IPS DF 6.9 (cell line): ENCODE measurements at places on chromosomes 12 and 14.

DNA sequence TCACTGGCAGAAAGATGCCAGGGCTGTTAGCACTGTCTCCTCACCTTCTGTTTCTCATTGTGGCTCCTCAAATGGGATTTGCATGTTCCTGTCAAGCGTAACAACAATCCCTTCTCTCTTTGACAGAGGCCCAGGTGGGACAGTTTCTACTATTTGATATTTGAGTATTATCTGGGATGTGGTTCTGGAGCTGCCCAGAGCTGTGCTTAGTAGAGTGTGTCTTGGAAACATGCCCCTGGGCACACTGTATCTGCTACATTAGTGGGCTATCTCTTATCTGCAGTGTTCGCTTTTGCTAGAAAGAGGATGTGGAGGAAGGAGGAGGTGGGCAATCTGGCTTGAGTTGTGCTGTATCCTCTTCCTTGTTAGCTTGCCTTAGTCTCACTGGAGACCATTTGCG, 3.8 kb upstream of the ACADS start:
- DNase-seq, result no peak

- no peak for DNase-seq
Measured at GRCh38 chr12:15763328-15763727, 25.9 kb downstream of the EPS8 start.

GRCh38 chr12:16225692-16226091, 51.8 kb downstream of the SLC15A5 start:
- DNase-seq, result no peak

DNA sequence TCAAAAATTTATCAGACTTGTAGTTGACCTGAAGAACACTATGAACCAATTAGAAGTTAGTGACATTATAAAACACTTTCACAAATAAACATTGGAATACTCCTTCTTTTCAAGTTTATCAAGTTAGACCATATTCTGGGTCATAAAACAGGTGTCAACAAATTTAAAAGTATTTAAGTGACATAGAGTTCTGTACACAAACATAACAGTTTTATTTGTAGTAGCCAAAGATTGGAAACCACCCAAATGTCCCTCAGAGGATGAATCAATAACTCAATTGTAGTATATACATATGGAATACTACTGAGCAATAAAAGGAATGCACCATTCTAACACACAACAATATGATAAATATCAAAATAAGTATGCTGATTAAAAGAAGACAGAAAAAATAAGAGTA, 23.6 kb upstream of the OR11G2 start:
- no peak for DNase-seq

- no peak for DNase-seq
Measured at GRCh38 chr12:10967409-10967808, 19.3 kb downstream of the TAS2R50 start.

GRCh38 chr14:103629503-103630121, 601 bp downstream of the KLC1 start:
- DNase-seq, result no peak

GRCh38 chr12:108346727-108347710, 7.9 kb upstream of the CMKLR1 start:
- no peak for DNase-seq

DNA sequence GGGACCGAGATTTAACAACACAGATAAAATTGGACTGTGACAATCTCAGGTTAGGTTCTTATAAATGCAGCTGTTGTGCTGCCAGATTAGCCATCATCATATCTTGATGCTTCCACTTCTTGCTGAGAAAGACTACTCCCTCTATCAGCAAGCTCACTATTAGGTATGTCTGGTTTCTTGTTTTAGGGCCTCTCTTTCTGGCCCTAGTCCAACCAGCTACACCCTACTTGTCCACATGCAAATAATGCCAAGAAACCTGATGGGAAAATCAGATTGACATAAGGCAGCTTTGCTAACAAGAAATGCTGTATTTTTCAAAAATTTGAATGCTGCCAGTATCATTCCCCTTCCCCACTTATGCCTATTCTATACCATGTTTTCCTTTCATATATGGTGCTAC, 296.0 kb downstream of the RMST start:
- DNase-seq, result no peak

GRCh38 chr14:92427096-92427495, 86.5 kb upstream of the RIN3 start:
- DNase-seq, result no peak

GRCh38 chr12:75196865-75197264, 12.8 kb downstream of the KCNC2 start:
- no peak for DNase-seq

DNA sequence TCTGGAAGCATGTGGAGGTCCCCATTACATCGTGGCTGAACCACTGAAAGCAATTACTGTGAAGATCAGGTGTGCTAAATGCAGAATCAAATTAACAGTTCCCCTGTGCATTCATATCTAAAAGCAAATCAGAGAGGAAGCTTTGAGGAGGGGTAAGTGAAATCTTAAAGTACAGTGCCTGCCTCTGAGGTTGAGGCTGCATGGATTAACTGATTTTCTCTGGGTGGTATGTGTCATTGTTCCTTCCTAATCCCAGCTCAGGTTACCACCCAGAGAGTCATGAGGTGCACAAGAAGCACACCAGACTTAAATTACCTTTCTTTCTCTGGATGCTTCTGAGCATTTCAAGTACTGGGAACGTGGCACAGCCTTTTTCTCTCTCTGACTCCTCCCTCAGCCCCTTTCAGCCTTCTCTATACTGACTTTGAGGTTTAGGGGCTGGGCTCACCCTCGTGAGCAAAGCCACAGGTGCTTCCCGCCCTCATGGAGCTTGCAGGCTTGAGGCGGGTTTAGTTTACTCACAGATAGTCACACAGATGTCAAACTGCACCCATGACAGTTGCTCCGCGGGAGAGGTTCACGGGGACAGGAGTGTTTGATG, 237.6 kb upstream of the CRY1 start:
- no peak for DNase-seq

GRCh38 chr14:96629558-96630222, 127.5 kb downstream of the PAPOLA start:
- no peak for DNase-seq

DNA sequence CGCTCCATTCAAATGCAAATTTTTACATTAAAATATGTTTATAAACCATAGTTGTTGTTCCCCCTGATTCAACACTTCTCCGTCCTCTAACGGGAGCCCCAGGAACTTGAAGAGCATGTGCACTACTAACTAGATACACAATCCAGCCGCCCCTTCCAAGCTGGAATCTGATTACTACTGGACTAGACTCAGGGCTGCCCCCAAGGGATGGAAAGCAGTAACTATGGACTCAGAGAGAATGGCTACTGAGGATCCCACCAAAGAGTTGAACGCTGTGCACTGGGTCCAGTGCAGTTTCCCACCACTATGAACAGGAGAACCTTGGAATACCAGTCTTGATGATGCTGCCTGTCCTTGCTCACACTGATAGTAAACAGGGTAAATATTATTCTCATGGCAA, 48.6 kb upstream of the PCNX1 start:
- DNase-seq, result no peak

GRCh38 chr14:75689012-75689411, 28.0 kb downstream of the TTLL5 start:
- DNase-seq, result no peak

GRCh38 chr14:20400589-20400964, 12.7 kb downstream of the TEP1 start:
- DNase-seq, result no peak

DNA sequence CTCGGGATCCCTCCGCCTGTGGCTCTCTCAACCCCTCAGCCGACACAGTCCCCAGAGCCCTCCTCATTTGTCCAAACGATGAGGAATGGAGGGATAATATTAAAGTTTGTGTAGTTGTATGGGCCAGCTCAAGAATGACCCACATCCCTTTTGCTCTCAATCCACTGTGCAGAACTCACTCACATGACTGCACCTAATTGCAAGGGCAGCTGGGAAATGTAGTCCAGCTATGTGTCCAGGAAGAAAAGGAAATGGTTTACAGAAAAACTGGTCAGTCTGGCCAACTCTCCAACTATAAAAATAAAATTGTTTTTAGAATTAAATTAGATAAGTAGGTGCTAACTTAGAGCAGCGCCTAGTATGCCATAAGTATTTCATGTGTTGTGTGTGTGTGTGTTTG, 66.6 kb downstream of the GALNT8 start:
- DNase-seq, result no peak

DNA sequence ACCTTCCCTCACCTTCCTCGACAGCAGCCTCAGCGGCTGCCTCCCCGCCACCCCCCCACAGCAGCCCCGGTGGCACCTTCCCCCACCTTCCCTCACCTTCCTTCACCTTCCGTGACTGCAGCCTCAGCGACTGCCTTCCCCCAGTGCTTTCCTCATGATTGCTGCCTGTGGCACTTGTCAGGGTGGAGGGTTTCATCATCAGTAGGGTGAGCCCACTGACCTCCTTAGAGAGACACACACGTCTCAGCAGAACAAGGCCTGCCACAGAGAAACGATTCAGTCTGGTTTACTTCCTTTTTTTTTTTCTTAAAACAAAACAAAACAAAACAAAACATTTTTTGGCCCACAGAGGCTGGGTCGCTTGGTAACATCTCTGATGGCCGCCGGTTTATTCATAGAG, 75.0 kb downstream of the EP400 start:
- no peak for DNase-seq

DNA sequence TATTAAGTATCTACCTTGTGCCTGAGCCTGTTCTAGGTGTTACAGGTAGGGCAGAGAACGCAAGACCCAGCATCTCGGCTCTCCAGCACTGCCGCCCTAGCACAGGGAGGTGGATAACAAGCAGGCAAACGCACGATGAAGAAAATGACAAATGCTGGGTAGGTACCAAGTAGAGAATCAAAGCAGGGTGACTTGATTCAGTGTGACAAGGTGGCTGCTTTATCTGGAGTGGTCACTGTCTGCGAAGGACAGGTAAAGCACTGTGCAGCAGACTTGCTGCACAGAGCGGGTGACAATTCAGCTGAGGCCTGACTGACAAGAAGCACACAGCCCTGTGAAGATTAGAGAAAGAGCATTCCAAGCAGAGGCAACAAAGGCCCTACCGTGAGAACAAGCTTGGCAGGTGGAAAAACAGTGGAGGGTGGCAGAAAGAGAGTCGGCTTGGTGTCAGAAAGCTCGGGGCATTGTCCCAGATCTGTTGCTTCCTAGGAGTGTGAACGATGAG, 12.9 kb downstream of the PRKCH start:
- DNase-seq, result no peak

DNA sequence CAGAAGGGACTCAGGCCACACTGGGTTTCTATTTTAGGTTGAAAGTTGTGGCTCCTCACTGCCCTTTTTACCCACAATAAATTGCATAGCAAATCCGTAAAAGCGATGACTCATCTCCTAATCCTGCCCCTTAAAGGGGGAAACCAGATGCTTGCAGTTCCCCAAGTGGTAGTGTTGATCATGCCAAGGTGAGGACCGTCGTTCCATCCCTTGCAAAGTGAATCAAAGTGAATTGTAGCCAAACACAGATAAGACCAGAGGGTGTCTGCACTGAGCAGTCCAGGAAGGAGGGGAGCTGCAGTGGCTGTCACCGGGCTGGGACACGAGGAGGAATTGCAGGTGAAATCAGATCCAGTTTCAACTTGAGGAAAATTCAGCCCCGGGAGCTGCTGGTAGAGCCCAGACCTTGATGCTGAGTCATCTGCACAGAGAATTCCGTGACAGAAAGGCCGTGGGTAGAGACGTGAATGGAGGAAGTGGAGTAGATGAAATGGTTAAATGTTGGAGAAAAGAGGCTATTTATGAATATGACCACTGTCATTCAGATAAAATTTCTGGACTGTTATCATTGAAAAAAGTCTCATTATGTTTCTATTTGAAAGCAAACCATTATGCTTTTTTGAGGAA, 44.2 kb upstream of the MMP17 start:
- no peak for DNase-seq

DNA sequence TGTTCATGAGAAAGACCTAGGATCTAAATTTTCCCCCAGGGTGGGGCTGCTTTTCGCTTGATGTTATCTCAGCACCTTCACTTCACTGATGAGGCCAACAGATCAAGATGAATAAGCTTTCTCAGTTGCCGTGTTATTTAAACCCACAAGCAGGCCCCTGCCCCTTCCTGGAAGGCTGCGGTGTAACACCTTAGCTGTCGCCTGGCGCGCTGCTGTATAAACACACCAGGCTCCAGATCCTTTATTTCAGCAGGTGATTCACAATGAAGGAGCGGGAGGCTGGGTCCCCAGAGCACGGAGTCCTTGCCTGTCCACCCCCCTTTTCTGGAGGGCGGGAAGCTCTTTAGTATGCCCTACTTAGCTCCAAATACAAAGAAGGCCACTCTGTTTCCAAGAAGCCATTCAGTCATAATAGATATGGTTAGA, 515.4 kb downstream of the FUT8 start:
- no peak for DNase-seq

DNA sequence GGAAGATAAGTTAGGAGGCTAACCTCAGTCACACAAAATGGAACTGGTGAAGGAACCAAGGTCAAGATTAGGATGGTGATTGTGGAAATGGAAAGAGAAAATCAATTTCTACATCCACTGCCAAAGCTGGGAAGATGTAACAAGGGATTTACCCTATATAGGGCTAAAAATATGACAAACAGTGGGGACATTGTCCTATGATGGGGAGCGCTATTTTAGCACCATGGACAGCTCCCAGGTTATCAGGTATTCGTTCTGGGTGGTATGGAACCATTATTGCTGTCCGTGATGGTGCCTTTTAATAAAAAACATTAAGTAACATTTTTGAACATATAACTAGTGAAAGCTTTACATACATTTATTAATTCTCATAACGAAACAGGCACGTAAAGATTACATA, 124.0 kb downstream of the NDUFA12 start:
- DNase-seq, result no peak

DNA sequence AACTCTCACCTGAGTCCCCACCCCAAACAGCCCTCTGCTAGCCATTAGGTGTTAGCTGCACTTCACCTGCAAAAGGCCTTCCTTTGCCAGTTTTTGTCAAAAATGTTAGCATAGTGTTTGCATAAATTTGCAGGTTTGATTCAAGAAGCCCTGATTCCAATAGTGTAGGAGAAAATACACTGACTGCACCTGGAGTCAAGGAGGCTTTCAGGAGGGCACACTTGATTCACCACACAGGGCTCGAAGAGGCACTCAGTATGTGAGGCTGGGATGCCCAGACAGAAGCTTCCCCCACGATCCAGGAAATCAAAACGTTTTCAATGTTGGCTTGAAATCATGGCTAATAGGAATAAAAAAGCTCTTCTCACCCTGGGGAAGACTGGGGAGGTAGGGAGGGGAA, 40.5 kb upstream of the DDX11 start:
- no peak for DNase-seq
